PC-9 (cell line): ENCODE measurements at places on chromosomes 16 and 17.

- DNase-seq: peak; percentile 71
These were observed 289.4 kb downstream of the SEC14L1 start for GRCh38 chr17:77429969-77430752.

DNA sequence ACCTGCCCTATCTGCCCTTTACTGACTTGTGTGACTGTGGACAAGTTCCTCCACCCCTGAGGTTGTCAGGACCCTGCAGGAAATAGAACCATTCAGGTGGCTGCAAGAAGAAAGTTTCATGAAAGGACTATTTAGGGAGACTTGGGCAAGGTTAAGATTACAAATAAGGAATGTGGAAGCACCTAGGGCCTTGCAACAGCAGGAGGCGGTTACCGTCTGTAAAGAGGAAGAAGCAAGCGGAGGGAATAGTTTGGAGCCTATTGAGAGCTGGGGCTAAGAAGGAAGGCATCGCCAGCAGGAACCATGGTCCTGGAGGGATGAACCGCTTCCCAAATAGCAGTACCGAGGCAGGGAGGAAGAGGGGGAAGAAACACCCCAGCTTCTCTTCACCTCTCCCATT, 132.4 kb downstream of the PRKCB start:
- no peak for DNase-seq

DNA sequence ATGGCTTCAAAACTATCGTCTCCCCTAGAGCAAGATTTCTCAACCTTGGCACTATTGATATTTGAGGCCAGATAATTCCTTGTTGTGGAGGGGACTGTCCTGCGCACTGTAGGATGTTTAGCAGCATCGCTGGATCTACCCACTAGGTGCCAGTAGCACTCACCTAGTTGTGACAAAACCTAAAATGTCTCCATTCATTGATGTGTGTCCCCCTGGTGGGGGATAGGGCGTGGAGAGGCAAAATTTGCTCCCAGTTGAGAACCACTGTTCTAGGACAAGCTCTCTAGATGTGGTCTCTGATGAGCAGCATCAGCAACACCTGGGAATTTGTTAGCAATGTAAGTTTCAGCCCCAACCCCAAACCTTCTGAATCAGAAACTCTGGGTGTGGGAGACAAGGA, 259.0 kb downstream of the XYLT1 start:
- no peak for DNase-seq

GRCh38 chr16:88928405-88929090, 48.5 kb downstream of the CBFA2T3 start:
- DNase-seq: no peak

DNA sequence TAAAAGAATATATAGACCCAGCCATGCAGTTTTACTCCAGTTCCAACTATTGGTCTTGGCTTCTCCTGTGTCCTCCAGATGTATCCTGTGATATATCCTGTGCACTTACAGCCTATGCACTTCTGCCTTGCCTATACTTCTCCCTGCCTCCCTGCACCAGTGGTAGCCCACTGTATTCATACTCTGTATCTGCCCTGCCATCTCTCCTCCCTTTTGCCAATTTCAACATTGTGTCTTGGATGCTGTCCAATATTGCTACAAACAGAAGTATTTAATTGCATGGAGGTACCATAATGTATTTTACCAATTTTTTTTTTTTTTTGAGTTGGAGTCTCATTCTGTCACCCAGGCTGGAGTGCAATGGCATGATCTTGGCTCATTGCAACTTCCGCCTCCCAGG, 242.7 kb downstream of the HAPSTR1 start:
- DNase-seq: no peak

GRCh38 chr17:57612202-57613071, 132.7 kb downstream of the CCDC182 start:
- DNase-seq: peak; percentile 67

- no peak for DNase-seq
These were observed 13.3 kb downstream of the FAM20A start for GRCh38 chr17:68587847-68588246.

DNA sequence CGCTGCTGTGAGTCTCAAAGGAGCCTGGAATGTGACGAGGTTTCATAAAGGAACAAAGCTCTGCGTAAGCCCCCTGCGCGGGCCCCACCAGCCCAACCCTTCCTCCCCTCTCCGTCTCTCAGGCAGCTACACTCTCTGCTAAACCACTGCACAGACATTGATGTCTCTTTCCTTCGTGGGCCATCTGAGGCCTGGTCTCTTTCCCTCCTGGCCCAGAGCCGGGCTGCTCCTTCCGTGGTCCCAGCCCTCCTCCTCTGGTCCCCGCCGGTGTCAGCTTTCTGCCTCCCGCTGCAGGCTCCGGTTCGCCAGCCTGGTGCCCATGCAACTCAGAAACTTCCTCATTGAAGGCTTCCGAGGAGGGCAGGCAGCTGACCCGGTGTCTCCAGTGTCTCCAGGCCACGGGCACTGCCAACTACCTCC, 7.4 kb downstream of the SCARF1 start:
- no peak for DNase-seq

GRCh38 chr17:28748852-28749515, 5.2 kb downstream of the TRAF4 start:
- no peak for DNase-seq

DNA sequence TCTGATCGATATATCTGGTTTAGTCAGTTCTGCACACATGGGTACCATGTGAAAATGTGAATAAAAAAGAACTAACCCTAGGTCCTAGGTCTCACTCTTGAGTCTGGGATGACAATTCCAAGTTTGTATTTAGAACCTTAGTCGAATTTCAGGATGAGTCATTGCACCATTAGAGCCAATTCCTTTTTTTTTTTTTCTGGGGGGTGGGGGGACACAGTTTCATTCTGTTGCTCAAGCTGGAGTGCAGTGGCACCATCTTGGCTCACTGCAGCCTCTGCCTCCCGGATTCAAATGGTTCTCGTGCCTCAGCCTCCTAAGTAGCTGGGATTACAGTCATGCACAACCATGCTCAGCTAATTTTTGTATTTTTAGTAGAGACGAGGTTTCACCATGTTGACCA, 41.6 kb downstream of the SPAG9 start:
- no peak for DNase-seq

DNA sequence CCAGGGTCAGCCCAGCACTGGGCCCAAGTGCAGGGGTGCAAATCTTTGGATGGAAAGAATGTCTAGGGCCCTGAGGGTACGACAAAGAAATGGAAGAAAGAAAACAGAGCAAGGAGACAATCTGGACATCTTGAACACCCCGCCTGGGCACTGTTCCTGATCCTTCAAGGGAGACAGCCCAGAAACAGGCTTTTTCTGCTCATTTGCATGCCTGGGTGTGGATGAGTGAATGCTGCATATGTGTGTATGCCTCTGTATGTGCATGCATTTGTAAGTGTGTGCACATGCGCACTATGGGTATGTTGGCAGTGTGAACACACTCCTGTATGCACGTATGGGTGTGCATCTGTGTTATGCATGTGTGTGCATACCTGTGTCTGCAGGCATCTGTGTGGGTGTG, 79.2 kb downstream of the ZNF423 start:
- no peak for DNase-seq

DNA sequence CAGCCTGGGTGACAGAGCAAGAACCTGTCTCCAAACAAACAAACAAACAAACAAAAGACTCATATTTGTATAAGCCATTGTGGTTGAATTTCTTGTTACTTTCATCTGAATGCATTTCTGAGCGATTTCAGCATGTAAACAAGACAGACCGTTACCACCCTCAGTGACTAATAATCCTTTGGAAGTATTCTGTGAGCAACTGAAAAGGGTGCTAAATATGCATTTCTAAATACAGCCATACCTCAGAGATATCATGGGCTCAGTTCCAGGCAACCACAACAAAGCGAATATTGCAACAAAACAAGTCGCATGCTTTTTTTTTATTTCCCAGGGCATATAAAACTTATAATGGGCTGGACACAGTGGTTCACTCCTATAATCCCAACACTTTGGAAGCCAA, 109.0 kb downstream of the USP31 start:
- DNase-seq: peak; percentile 58

DNA sequence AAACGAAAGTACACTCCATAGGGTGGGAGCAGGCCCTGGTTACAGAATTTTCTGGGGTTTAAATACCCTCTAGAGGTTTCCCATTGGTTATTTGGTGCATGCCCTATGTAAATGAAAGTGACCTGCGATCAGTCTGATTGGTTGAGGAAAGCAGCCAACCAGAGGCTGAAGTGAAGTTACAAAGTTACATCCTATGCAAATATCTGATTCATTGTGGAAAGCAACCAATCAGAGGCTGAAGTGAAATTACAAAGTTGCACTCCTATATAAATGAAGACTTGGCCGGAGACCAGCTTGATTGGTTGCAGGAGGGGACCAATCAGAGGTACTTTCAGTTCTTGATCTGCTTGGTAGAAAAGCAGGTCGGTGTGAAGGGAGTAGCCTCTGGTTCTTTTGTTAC, 24.4 kb downstream of the NAA60 start:
- DNase-seq: no peak

DNA sequence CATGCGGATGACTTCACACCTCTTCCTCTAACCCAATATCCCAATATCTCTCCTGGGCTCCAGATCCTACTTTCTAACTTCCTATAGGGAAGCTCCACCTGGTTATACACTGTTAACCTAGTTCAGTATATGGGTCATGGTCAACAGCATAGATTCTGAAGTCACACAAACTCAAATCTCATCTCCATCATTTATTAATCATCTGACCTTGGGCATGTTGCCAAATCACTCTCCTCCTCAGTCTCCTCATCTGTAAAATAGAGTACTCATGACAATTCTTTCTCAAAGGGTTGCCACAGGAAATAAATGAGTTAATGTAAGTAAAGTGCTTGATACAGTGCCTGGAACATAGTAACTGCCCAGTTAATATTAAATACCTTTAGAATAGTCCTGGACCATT, 593 bp upstream of the CD300E start:
- no peak for DNase-seq

GRCh38 chr16:87063543-87063942, 253.6 kb downstream of the C16orf95 start:
- DNase-seq: no peak

DNA sequence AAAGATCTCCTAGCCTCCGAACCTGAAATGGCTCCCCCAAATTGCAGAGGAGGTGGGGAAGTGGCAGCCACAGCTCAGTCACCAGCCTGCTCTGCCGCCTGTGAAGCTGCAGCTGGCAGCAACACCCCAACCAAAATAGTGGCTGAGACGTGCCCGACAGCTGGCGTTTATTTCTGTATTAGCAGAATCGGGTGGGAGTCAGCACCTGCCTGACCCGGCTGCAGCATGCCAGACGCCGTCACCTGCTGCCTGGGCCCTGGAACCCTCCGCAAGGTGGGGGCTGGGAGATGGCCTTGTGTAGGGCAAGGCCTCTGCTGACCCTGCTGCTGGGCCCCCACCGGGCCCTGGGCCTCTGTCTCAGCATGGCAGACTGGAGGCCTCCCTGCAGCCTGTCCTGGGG, 17.5 kb upstream of the PABPN1L start:
- DNase-seq: no peak

DNA sequence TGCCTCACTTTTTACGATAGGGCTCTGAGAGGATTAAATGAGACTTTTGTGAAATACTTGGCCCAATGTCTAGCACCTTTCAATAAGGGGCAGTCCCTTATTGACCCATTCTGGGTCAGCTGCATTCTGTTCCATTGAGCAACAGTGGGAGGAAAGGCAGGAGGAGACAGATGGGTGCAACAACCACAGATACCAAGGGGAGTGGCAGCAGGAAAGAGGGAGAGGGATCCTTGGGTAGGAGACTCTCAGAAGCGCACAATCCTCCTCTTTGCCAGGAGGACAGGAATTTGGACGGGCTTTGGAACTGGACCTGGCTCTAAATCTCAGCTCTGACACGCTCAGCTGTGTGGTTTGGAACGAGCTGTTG, 3.5 kb downstream of the PIPOX start:
- no peak for DNase-seq

- no peak for DNase-seq
These were observed 23.2 kb upstream of the ARHGAP17 start for GRCh38 chr16:25038239-25038954.

DNA sequence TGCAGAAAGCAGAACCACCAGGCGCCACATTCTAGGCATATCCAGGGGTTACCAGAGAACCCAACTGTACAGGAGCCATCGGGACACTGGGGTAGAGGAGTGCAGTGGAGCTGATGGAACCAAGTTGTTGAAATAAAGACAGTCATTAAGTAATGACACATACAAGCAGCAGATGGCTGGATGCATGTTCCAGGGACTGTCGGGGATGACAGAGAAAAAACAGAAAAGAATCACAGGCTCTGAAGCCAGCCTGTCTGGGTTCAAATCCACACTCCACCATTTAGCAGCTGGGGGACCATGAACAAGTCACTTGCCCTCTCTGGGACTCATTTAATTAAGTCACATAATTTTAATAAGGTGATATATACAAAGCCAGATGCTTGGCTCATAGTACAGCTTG, 117.1 kb downstream of the ZNF423 start:
- DNase-seq: no peak

DNA sequence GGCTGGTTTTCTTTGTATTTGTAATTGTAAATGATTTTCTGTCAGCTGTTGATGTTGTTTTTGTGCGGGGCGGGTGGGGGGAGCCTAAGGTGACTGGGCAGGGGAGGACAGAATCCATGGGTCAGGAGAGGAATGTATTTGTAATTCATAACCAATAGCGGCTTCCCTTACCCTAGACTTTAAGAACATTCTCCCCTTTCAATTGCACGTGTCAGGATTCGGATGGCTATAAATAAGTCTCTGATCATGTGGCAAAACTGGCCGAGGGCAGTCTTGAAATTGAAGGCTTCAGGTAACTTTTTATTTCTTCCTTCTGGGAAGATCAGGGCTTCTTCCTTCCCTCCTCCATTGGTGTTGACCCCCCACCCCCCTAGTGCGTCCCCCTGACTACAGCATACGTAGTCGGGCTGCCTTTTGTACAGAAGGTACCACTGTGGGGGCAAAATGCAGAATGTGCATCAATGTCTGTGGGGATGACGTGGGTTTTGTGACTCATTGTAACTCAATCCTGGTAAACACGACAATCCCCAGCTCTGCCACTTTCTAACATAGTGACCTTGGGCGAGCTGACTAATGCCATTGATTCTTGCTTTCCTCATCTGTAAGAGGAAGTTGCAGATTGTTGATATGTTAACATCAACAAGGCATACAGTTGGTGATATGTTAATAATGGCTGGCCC, 16.2 kb downstream of the MARCHF10 start:
- DNase-seq: peak; percentile 98

DNA sequence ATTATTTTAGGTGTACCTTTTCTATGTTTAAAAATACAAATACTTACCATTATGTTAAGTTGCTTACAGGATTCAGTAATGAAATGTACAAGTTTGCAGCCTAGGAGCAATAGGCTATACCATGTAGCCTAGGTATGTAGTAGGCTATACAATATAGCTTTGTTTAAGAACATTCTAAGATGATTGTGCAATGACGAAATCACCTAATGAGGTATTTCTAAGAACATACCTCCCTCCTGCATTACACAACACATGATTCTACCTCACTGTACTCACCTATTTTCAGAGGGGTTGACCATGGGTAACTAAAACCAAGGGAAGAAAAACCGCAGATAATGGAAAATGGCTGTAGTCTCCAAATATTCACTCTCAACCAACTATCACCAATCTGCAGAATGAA, 35.3 kb upstream of the TBC1D3K start:
- no peak for DNase-seq
